CD4-positive, alpha-beta T cell treated with Interleukin-21 for 1 hour (primary cell): ENCODE measurements at places on chromosomes 7 and 10.

GRCh38 chr10:73655257-73655989 is 406 bp downstream of the SYNPO2L start:
- DNase-seq, result no peak

DNA sequence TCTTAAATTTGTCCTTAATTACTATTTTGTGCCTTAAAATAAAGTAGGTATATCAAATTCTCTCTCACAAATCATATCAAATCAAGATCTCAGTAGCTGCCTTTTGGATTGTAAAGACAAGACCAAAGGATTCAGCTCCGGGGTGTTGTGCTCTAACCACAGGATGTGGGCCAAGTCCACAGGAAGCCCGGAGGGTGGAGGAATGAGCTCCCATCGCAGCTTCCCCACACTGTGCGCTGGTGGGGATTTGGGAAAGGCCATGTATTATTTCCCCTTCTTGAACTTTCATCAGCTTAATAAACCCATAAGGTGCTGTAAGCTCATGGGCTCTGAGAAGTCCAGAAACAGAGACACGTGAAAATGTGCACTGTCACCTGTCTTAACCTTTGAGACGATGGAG is 241.6 kb upstream of the TCERG1L start:
- DNase-seq, result no peak

DNA sequence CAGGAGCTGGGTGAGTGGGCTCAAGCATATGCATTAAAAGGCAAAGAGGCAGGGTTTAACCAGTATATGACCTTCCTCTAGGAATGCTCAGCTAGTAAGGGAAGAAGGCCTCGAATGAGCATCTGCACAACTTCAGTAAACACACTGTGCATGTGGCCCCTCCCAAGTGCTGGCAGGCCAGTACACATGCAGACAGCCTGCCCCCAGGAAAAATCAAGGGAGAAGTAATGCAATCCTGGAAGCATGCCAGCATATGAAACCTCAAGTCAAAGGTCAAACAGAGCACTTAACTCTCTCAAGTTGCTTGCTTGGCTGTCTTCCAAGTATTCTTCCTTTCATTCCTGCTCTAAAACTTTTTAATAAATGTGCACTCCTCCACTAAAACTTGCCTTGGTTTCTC is 208.4 kb downstream of the ACTR3B start:
- DNase-seq, result no peak

DNA sequence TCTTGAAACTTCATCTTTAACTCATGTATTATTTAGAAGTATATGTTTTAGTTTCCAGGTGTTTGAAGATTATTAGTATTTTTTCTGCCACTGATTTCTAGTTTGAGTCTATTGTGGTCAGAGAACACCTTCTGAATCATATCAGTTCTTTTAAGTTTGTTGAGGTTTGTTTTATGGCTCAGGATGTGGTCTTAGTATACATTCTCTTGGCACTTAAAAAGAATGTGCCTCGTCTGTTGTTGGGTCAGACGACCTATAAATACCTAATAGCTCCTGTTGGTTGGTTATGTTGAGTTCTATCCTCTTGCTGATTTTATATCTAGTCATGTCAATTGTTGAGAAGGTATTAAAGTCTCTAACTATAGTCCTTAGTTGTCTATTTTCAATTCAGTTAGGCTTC is 15.9 kb downstream of the TDRD1 start:
- DNase-seq, result no peak

GRCh38 chr10:46520941-46521340 is 35.5 kb downstream of the GPRIN2 start:
- DNase-seq, result no peak

DNA sequence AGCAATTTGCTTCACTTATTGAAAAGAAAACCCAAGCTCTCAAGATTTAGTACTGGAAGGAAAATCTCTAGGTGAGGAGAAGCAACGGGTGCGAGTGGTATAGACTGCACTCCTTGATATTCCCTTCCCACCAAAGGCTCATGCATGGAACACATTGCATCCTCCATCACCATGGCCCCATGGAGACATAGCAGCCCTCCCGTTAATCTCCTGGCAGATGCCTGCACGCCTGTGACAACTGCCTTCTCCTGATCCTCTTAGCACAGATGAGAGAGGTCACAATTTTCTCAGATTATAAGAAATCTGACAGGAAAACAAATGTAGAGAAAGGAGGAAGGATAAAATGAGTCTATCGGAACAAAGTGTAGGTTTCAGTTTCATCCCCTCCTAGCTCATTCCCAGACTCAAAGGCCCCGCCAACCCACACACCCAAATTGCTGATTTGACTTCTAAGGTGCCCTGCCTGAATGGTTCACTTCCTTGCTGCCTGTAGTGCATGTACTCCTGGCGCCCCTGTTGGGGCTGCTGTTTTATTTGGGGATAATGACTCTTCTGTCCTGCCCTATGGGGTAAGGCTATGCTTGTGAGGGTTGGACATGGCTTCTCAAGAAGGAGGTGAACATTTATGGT is 50.0 kb downstream of the PLXNA4 start:
- no peak for DNase-seq

GRCh38 chr7:150972741-150973140 is 5.4 kb downstream of the KCNH2 start:
- no peak for DNase-seq

- no peak for DNase-seq
Measured at GRCh38 chr7:120973849-120974248, 14.7 kb upstream of the CPED1 start.

GRCh38 chr10:60456053-60456452 is 66.4 kb upstream of the ANK3 start:
- DNase-seq, result no peak

- no peak for DNase-seq
Measured at GRCh38 chr7:66247380-66248078, 42.4 kb downstream of the TPST1 start.

DNA sequence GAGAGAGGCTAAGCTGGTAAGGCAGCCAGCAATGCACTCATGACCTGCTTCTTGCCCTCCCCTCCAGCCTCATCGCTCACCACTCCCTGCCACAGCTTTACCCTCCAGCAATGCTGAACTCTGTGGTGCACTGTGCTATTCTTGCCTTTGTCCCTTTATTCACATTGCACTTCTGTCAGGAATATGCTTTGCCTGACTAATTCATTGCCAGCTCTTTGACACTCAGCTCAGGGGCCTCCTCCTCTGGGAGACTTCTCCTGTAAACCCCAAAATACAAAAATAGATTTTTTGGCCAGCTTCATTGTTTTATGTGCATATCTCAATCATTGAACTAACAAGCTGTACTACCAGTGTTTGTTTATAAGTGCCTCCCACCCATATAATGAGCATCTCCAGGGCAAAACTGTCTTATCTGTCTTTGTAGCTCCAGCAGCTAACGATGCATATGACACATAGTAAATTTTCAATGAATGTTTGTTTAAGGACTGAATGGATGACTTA is 8.2 kb downstream of the CNNM1 start:
- no peak for DNase-seq

- no peak for DNase-seq
Measured at GRCh38 chr7:28750981-28751380, 207.1 kb downstream of the TRIL start.

DNA sequence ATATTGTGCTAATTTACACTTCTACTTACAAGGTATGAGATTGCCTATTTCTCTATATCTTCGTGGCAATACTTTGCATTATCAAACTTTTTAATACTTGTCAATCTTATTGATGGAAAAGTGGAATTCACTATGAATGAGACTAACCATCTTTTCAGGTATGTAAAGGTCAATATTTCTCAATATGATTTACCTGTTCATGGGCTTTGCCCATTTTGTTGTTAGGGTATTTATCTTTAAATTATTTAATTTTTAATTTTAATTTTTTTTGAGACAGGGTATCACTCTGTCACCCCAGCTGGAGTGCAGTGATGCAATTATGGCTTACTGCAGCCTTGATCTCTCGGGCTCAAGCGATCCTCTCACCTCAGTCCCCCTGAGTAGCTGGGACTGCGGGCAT is 47.8 kb upstream of the LCOR start:
- DNase-seq, result no peak
